ENCODE measurements at places on chromosomes 3 and 15. TPM values are rescaled to one million over a fixed set of nuclear protein-coding genes. Genes with fewer than 3 reads are reported as not detected.

GRCh38 chr15:91891788-91892345, 38.4 kb downstream of the SLCO3A1 start:
- no peak for DNase-seq

- DNase-seq, result no peak
Measured at GRCh38 chr3:94083261-94083660, 20.4 kb downstream of the NSUN3 start.

DNA sequence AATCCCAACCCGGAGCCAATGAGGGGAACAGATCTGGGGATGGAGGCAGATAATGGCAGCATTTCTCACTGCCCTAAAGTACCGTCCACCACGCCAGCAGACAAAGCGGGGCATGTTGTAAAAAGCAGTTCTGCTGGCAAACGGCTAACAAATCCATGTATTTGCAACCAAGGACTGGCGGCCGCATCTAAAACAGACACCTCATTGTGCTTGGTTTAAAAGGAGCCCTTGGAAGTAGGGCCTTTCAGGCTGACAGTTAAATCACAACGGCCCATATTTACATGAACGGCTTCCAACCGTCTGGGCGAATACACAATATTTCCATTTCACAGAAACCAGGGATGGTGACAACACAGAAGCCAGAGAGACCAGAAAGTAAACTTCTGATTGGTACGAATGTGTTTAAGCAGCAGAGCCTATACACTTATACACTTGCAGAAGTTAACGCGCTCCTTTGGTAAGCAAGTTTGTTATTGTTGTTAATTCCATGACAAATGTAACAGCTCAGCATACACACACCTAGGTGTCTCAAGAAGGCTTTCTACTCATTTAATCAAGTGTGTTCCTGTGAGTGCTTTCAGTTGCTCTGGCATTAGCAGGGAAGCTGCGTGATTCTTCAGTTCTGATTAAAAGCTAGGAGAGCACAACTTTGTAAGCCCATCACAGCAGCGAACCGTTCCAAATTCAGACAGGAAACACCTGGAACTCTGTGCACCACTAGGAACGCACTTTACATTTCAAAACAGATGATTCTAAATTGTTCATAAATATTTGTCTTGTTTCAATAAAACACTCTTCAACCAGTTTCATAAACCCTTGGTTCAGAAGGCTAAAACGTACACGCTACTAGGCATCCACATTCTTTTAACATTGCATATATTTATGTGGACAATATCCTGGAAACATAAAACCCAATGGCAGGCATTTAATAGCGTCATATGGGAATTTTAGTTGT, 112.9 kb downstream of the PDZRN3 start:
- no peak for DNase-seq

DNA sequence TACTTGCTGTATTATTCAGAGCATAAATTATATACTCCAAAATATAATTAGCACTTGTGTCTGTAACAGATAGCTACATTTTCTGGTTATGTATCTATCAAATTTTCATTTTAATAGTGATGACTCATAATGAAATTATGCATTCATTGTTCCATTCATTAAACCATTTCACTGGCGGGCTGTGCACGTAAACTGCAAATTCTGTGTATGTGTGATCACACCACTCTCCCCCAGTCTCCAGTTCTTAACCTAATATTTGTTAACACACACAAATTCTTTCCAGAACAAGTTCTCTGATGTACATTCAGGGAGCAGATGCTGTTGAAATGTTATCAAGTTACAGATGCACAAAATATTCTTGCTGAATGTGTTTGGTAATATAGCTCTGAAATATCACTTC, 3.8 kb upstream of the KCNMB2 start:
- DNase-seq, result peak; percentile 42

GRCh38 chr3:172197344-172197743, 158.0 kb downstream of the FNDC3B start:
- DNase-seq, result no peak

DNA sequence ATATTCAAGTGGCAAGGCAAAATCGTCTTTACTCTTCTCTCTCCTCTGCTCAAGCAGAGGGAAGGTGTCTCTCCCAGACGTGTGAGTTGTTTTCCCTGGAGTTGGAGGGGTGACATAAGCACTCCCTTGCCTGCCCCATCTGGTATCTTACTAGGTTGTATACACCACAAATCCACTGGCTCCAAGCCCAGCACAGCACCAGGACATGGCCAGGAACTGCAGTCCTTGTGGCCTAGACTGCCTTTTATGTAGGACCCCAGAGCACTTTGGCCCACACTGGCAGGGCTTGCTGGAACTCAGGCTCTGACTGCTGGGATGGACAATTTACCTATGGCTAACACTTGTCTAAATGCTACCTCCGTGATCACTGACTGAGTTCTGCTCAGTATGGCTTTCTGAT, 34.0 kb downstream of the DZIP3 start:
- DNase-seq, result no peak

DNA sequence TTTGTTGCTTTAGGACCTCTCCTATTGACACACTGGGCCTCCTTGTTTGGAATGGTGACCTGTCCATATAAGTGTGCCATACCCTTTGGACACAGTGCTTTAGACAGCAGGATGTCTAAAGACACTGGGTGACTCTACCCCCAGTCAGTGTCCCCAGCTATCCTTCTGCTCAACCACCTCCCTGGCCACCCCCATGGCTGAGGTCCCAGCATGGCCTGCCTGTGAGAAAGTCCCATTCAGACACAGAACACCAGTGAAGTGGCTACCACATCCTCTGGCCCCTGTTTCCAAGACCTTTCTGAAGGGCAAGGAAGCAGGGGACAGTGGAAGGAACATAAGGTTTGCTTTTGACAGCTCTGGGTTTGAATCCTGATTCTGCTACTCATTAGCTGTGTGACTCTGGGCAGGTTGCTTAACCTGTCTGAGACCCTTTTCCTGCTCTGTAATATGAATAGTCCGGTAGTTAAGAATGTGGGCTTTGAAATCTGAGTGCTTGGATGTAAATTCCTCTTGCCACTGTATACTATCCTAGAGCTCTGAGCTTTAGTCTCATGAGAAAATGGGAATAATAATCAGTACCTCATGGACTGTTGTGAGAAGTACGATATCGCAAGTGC, 6.3 kb upstream of the AP3S2 start:
- DNase-seq, result no peak

DNA sequence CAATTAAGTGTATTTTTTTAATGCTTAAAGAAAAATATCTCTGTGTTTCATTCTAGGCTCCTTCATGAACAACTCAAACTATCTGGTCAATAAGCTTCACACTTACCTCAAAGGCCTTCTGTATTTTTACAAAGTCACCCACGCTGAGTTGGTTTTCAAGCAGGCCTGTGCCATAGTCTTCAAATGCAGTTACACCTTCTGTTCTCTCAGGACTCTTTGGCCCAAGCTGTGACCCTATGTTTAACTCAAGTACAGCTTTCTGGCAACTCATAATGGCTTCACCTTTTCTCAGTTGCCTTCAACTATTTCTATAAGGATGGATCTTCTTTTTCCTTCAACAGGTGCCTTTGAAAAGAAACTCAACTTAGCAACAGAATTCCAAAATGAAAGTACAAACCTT, 587 bp downstream of the WDR49 start:
- DNase-seq, result no peak

DNA sequence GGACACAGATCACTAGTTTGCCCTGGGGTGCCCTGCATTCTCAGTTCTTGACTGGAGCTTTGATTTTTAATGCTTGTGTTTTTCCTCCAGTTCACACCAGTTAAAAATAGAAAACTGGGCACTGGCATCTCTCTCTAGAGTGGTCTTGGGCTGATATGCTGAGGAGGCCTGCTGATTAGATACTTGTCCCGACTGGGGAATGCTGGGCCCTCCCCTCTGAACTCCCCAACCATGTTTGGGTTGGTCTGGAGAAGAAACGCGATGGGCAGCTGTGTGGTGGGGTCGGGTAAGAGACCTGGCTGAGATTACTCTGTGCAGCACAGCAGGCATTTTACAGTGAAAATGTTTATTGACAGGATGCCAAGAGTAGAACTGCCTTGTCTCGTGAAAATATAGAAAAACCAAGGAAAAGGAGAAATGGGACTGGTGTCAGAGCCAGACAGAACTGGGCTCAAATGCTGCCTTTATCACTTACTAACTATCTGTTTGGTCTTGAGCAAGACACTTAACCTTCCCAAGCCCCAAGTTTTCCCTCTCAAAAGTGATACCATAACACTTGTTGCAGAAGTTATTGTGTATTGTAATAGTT, 1.6 kb upstream of the ACTC1 start:
- DNase-seq, result no peak

The SNX22 gene
- polyA plus RNA-seq, result 0.33 TPM

The TAGLN3 gene
- 17.7 TPM for polyA plus RNA-seq

The KIF15 gene
- polyA plus RNA-seq, result 4.9 TPM

The GOLGA6L24 gene
- polyA plus RNA-seq, result not detected

The HMCES gene
- polyA plus RNA-seq, result 92.1 TPM

The SKOR1 gene
- polyA plus RNA-seq, result 0.01 TPM

Measured in foreskin keratinocyte (primary cell).